ENCODE measurements at places on chromosomes 7 and 10.

DNA sequence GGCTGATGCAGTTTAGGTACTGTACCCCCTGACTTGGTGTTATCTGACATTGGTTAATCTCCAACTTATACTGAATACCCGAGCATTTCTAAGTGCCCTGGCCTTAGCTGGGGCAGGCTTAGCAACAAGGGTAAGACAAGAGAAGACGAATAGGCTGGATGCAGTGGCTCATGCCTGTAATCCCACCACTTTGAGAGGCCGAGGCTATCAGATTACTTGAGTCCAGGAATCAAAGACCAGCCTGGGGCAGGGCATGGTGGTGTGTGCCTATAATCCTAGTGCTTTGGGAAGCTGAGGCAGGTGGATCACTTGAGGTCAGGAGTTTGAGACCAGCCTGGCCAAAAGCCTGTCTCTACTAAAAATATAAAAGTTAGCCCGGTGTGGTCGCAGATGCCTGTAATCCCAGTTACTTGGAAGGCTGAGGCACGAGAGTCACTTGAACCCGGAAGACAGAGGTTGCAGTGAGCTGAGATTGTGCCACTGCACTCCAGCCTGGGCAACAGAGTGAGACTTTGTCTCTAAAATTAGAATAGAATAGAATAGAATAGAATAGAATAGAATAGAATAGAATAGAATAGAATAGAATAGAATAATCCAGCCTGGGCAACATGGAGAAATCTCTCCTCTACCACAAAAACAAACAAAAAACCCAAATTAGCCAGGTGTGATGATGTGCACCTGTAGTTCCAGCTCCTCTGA, 108.9 kb downstream of the BICC1 start:
- DNase-seq: no peak

- no peak for DNase-seq
Observed at GRCh38 chr10:79405995-79406515, 39.4 kb downstream of the ZCCHC24 start.

- DNase-seq: no peak
Observed at GRCh38 chr10:70913191-70913892, 25.0 kb upstream of the PCBD1 start.

- no peak for DNase-seq
Observed at GRCh38 chr7:137920637-137921399, 74.0 kb upstream of the DGKI start.

- DNase-seq: no peak
Observed at GRCh38 chr10:58543141-58543540, 30.5 kb downstream of the BICC1 start.

DNA sequence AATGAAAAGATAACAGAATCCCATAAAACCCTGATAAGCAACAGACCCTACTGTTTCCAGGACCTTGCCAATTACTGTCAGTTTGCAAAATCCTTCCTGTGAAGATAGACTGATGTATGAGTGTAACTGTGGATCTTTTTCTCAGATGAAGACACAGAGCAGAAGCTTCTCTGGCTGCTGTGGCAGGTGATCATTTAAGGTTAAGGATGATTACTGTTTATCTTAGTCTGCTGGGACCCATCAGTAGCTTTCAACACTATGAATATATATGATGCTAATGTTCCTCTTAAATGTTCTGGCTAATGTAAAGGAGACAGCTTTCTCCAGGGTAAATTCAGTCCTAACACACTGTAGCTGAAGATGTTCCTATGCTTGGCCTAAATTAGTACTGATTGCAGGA, 56.0 kb upstream of the CTTNBP2 start:
- DNase-seq: no peak

GRCh38 chr7:22287412-22287811, 69.5 kb downstream of the RAPGEF5 start:
- DNase-seq: no peak
